ENCODE measurements at places on chromosomes 6 and 20.

DNA sequence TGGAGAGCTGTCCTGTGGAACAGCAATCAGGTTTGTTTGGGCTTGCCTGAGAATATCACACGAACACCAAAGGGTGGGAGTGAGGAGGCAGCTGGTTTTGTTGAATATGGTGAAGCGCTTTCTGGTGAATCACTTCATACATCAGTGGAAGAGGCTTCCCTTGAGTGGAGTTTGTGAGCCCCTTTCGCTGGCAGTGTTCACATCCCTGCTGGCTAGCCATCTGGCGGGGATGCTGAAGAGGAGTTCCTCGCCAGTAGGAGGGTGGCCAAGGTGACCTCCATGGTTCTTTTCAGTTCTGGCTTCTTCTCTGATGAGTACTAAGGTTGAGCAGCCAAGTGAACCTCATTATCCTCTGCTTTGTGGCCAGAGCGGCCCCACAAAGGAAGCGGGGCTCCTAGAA is 37.7 kb upstream of the RNF8 start:
- DNase-seq: no peak
- H3K4me3 ChIP-seq: no peak overlapping the region
- peaks cover 7% of the 10 kb centered on the region for H3K4me1 ChIP-seq

DNA sequence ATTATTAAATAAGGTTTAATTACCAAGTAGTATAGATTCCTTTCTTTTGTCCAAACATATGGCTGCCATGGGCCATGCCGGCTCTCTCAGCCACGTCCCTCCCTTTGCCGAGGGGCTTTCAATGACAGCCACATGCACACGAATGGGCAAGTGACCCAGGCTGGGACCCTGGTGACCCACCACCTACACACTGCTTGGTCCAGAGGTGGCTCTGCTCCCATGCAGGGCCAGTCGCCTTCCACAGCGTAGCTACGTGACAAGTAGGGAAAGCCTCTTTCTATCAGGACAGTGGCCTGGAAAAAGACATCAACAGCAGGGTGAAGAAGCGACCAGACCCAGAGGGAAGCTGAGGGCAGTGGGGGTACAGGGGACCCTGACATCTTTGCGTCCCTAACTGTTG is 152.8 kb upstream of the CST7 start:
- no peaks in the 10 kb centered on the region for H3K36me3 ChIP-seq
- H3K27ac ChIP-seq: no peak overlapping the region
- no peak for DNase-seq
- peaks cover 2% of the 10 kb centered on the region for H3K4me1 ChIP-seq
- no peak overlapping the region for H3K4me3 ChIP-seq

DNA sequence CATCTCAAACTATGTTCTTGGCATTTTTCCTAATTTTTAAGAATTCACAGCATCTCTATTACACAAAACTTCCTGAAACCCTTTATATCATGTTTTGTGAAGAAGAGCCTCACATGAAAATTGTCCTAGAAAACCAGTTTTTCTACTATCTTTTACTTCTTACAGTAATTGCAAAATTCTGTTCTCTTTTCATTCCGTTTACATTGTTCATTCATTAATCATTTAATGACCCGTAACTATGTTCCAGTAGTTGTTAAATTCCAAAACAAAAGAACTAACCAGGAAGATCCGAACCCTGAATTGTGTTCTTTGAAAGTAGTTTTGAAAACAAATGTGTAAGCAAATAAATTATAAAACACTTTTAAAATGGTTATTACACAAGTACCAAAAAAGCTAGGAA is 597.0 kb downstream of the EYS start:
- H3K4me1 ChIP-seq: no peaks in the 10 kb centered on the region
- no peak overlapping the region for H3K27ac ChIP-seq
- DNase-seq: no peak

DNA sequence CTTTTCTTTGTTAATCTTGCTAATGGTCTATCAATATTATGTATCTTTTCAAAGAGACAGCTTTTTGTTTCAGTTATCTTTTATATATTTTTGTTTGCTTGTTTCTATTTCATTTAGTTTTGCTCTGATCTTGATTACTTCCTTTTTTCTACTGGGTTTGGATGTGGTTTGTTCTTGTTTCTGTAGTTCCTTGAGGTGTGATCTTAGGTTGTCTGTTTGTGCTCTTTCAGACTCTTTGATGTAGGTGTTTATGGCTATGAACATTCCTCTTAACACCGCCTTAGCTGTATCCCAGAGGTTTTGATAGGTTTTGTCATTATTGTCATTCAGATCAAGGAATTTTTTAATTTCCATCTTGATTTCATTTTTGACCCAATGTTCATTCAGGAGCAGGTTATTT is 26.8 kb upstream of the TNFAIP3 start:
- H3K27ac ChIP-seq: no peak overlapping the region
- no peaks in the 10 kb centered on the region for H3K4me1 ChIP-seq
- H3K4me3 ChIP-seq: no peak overlapping the region
- no peaks in the 10 kb centered on the region for H3K36me3 ChIP-seq

DNA sequence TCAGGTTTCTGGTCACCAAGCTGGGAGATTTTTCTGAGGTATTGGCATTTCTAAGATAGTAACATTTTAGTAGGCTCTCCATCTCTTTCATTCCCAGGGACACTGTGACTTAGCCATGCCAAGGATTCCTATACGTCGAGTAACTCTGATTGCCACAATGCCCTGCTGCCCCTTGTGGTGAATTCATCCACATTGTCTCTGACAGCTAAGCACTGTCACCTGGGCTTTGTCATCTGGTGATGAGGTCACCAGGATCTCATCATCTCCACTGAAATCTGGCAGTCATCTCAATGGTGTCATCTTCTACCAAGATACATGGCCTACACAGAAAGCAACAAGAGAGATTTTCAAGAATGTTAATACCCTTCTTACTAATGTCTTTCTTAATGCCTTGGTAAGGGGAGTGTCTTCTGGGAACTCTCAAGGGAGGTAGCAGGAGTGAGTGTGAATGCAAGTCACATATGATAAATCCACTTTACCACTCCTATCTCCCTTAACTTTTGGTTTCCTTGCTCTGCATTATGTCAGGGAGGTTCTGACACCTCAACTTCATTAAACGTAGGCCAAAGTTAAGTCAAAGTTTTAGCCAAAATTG is 246.7 kb downstream of the CD109 start:
- no peak overlapping the region for H3K27ac ChIP-seq
- no peaks in the 10 kb centered on the region for H3K4me1 ChIP-seq
- DNase-seq: no peak
- no peaks in the 10 kb centered on the region for H3K36me3 ChIP-seq

DNA sequence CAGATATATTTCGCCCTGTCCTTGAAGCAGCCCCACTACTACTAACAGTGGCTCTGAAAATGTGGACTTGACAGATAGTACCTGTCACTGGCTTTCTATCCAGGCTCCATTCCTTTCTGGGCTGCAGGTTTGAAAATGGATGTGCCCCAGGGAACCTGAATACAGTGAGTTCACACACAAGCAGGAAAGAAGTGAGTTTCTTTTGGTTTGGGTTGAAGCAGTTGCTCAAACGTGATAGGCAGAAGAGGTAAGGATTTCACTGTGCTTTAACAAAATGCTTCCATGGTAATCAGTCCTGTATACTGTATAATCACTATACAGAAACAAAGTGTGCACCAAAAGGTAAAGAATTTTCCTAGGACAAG is 382.9 kb downstream of the PRKN start:
- H3K36me3 ChIP-seq: no peaks in the 10 kb centered on the region
- DNase-seq: no peak
- no peaks in the 10 kb centered on the region for H3K27me3 ChIP-seq
- no peak overlapping the region for H3K4me3 ChIP-seq
- no peaks in the 10 kb centered on the region for H3K4me1 ChIP-seq

- peaks cover 44% of the 10 kb centered on the region for H3K27me3 ChIP-seq
- H3K4me1 ChIP-seq: peaks cover 2% of the 10 kb centered on the region
- H3K4me3 ChIP-seq: peak overlapping the region; percentile 84
- no peak overlapping the region for H3K27ac ChIP-seq
- no peak for DNase-seq
Observed at GRCh38 chr6:93418408-93419303, 703 bp downstream of the EPHA7 start.

DNA sequence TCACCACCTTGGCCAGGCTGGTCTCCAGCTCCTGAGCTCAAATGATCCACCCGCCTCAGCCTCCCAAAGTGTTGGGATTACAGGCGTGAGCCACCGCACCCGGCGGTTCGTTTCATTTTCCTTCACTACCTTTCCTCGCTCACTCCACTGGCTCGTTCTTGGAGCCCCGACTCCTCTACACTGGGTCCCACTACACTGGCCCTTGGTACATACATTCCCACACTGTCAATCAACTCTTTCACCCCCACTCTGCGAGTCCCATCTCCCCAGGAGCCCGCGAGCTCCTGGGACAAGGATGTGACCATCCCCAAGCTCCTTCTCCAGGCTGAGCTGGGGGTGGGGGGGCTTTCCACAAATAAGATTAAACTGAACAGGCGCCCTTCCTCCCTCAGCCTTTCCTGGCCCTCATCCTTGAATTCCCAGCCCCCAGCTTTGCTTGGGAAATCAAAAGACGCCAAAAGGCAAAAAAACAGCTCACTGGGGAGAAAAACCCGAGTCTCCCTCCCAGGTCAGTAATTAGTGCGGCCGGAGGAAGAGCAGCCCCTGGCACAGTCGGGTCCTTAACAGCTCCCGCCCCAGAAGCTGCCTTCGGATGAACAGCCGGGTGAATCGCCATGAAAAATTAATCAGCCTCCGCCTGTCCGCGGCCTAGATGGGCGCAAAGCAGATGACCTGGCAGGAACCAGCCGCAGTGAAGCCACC is 42.8 kb upstream of the LY86 start:
- no peak for DNase-seq
- H3K27ac ChIP-seq: no peak overlapping the region
- H3K27me3 ChIP-seq: peaks cover 79% of the 10 kb centered on the region
- no peaks in the 10 kb centered on the region for H3K36me3 ChIP-seq
- H3K4me3 ChIP-seq: peak overlapping the region; percentile 19
- peaks cover 7% of the 10 kb centered on the region for H3K4me1 ChIP-seq

GRCh38 chr20:48817367-48818030 is 10.3 kb downstream of the PREX1 start:
- H3K27me3 ChIP-seq: no peaks in the 10 kb centered on the region
- H3K36me3 ChIP-seq: peaks cover 4% of the 10 kb centered on the region
- H3K4me1 ChIP-seq: peaks cover 72% of the 10 kb centered on the region
- DNase-seq: no peak

GRCh38 chr6:20438462-20439070 is 36.9 kb downstream of the E2F3 start:
- H3K4me1 ChIP-seq: peaks cover 5% of the 10 kb centered on the region
- H3K4me3 ChIP-seq: no peak overlapping the region
- DNase-seq: no peak
- no peak overlapping the region for H3K27ac ChIP-seq
- peaks cover 3% of the 10 kb centered on the region for H3K36me3 ChIP-seq
- H3K27me3 ChIP-seq: no peaks in the 10 kb centered on the region

DNA sequence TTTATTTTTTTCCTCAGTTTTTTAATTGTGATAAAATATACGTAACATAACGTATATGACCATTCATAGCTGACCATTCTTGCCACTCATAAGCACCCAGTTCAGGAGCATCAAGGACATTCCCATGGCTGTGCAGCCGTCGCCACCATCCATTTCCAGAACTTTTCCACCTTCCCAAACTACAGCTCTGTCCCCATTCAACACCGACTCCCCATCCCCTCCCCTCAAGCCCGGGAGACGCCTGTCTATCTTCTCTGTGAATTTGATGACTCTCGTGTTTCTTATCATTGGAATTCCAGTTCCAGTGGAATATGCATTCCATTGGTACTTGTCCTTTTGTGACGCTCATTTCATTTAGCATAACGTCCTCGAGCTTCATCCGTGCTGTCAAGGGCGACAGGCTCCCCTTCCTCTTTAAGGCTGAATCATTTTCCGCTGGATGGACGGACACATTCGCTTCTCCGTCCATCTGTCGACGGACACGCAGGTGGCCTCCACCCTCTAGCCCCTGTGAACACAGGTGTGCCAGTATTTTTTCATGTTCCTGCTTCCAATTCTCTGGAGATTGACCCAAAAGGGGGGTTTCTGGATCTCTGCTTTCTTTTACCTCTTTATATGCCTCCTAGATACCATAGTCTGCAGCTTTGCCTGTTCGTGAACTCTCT is 88.1 kb downstream of the YTHDF1 start:
- H3K27ac ChIP-seq: no peak overlapping the region
- no peak overlapping the region for H3K4me3 ChIP-seq
- H3K27me3 ChIP-seq: peaks cover 25% of the 10 kb centered on the region

- H3K4me1 ChIP-seq: no peaks in the 10 kb centered on the region
- H3K27me3 ChIP-seq: no peaks in the 10 kb centered on the region
- no peak for DNase-seq
- H3K36me3 ChIP-seq: no peaks in the 10 kb centered on the region
- no peak overlapping the region for H3K27ac ChIP-seq
Observed at GRCh38 chr20:15555913-15556312, 1017.3 kb downstream of the KIF16B start.

DNA sequence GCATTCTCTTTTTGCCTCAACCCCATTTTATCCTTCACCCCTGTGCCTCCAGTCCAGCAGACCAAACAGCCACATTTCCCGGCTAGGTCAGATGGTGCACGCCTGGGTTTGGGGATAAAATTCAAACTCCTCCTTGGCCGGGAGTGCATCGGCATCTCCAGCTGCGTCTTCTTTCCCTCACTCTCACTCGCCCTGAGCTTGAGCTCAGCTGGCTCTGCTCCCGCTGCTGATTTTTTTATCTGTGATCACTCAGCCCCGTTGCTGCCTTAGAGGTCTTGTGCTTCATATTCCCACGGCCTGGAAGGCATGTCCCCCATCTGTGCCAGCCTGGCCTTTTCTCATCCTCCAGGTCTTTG is 6.8 kb upstream of the EZR start:
- H3K27me3 ChIP-seq: no peaks in the 10 kb centered on the region
- no peak for DNase-seq
- H3K27ac ChIP-seq: peak overlapping the region; percentile 86
- H3K36me3 ChIP-seq: no peaks in the 10 kb centered on the region
- no peak overlapping the region for H3K4me3 ChIP-seq
- peaks cover 12% of the 10 kb centered on the region for H3K4me1 ChIP-seq

Measured in T-helper 17 cell (primary cell).